Endothelial cell of umbilical vein (primary cell): ENCODE measurements at places on chromosomes 3 and 15. TPM values are rescaled to one million over a fixed set of nuclear protein-coding genes. Genes with fewer than 3 reads are reported as not detected.

- DNase-seq = no peak
Measured at GRCh38 chr3:77427528-77427927, 387.6 kb downstream of the ROBO2 start.

- no peak for DNase-seq
Measured at GRCh38 chr3:155286736-155287135, 6.7 kb downstream of the STRIT1 start.

Gene SLC22A13
- 0.11 and 0.13 TPM in 2 replicates for polyA plus RNA-seq

- DNase-seq = no peak
Measured at GRCh38 chr15:88625943-88626741, 5.0 kb downstream of the AEN start.

GRCh38 chr15:50825946-50826345 lies 60.4 kb upstream of the SPPL2A start:
- DNase-seq = no peak
